ENCODE measurements at places on chromosomes 11 and 22.

DNA sequence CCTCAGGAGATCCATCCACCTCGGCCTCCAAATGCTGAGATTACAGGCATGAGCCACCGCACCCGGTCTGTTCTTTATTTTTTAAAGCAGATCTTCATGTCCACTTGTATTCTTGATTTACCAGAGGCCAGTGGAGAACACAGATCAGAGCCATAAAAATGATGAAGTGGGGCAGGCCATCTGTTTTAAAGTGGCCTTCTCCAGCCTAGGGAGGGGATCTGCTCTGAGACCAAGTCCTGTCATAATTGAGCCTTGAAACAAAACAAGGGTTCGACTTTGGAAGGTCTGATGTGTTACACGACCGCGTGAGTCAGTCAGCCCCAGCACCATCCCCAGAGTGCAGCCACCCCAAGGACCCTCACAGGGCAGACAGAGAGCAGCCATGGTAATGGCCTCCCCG, 27.5 kb downstream of the ABCC8 start:
- DNase-seq, result no peak

DNA sequence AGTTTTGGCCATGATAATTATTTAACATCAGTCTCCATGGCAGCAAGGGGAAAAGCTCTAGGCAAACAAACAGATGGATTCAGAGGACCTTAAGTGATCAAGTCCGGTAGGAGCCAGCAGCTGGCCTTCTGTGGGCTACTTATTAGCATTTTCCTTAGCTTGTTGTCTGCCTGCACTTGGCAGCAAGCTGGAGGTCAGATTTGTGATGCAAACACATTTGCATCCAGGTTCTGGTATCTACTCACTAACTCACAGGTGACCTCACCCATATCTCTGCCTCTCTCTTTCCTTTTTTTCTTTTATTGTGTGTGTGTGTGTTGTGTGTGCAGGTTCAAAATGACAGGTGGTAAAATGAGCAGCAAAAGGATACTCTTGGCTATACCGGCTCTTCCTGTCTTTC, 32.3 kb downstream of the ARHGAP42 start:
- DNase-seq, result peak; percentile 60

- no peak for DNase-seq
Measured at GRCh38 chr11:62752994-62753735, 795 bp downstream of the ZBTB3 start.

DNA sequence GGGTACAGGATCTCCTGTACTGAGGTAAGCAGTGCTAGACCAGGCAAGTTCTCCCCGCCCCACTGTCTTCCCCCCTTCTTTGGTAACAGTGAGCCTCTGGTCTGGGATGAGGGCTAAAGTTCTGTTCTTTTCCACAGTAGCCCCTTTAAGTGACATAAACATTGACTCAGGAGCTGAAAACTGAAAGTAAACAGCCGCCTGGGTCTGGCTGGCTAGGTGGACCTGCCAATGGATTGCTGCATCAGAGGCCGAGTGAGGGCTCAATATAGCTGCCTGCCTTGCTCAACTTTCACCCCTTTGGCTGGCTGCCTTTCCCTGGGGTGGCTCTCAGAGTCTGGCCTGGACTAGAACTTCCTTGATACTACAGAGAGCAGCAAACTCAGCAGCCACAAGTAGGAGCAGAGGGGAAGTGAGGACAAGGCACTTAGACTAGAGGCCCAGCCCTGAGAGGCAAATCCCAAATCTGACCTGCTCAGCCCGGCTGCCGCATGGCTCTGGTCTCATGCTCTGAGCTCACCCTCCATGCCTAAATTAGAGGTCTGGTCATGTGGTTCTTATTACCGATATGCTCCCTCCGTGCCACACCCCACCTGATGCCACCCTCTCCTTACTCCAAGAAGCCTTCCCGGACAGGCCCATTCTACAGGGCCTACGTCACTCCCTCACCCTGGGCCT, 9.6 kb upstream of the UCP3 start:
- peak; percentile 66 for DNase-seq

DNA sequence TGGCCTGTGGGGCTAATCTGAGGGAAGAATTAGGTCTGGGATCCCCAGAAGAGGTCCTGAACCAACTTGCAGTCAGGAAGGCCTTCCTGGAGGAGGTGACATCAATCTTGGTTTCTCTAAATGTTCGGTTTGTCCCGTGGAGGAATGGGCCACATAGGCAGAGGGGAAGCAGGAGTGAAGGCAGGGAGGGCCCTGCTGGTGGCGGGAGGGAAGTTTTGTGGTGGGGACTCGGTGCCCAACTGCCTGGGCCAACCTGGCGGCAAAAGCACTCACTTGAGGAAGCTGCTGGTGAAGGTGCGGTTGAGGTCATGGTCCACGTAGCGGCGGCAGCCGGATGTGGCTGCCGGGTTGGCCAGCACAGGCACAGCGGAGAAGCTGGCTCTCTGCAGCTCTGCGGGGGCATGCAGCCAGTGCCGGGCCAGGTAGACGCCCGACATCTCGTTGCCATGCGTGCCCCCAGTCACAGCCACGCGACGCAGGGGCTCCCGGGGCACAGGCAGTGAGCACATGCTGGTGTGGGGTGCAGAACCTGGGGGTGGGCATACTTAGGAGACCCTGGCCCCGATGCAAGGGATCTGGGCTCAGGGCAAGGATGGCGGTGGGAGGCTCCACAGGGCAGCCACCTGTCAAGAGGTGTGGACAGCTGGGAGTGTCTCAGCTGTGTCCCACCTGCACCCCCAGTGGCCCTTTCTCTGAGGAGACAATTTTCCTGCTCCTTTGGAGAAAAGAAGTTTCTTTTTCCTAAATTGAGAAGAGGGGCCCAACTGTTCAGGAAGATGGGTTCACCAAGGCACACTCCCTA, 3.8 kb downstream of the ACY3 start:
- DNase-seq, result no peak

DNA sequence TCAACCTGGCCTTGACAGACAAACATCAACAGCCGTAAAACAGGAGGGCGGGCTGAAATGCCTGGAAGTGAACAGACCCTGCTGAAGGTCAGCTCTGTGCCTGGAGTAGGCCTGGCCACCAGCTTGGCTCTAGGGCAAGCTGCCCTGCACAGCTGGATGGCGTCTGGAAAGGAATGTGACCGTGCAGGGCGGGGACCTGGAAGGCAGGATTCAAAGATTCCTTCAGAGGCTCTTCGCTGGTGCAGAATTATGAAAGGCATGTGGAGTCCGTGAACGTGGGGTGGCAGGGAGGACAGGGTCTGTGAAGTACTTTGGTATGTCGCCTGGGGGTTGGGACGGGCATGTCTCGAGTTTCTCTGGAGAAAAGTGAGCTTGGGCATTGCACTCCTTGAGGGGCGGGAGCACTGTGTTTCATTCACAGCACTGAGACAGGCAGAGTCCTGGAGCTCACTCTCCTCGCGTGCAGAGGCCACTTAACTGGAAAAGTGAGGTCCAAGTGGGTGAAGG, 1.5 kb downstream of the EHD1 start:
- peak; percentile 35 for DNase-seq

DNA sequence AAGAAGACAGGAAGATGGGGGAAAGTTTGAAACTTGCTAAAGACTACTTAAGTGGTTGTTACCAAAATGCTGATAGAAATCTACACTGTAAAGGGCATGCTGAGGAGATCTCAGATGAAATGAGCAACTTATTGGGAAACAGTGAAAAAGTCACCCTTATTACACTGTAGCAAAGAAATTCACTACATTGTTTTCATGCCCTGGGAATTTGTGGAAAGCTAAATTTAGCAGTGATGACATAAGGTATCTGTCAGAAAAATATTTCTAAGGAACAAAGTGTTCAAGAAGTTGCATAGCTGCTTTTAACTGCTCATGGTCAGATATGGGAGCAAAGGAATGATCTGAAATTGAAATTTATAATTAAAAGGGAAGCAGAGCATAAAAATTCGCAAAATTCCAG, 702.4 kb upstream of the LRRC4C start:
- no peak for DNase-seq

- no peak for DNase-seq
Measured at GRCh38 chr11:118820412-118821357, 29.7 kb upstream of the DDX6 start.

GRCh38 chr11:63491636-63492372, 837 bp upstream of the PLAAT5 start:
- no peak for DNase-seq

DNA sequence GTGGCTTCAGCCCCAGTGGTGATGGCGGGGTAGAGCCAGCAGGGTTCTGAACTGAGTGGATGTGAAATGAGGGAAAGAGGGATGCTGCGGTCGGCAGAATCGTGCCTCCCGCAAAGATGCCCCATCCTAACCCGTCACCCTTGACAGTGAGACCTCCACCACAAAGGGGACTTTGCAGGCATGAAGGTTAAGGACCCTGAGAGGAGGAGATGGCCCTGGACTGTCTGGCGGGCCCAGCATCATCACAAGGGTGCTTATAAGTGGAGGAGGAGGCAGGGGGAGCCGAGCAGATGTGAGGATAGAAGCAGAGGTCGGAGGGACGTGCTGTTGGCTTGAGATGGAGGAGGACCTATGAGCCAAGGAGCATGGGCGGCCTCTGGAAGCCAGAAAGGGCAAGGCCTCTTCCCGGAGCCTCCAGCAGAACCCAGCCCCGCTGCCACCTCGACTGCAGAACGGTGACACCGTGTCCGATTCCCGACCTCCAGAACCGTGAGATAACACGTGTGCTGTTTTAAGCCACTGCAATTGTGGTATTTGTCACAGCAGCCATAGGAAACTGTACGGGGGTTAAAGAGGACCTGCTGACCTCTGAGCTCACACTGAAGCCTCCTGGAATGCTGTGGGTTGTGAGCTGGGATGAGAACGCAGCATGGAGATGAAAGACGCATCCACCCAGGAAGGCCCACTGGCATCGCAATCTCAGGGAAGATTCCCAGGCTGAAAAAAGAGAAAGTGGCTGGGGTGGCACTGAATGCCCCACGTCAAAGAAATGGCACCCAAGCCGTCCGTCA, 10.9 kb downstream of the LINC01488 start:
- DNase-seq, result peak; percentile 20

GRCh38 chr22:19037282-19038163, 84.7 kb downstream of the DGCR2 start:
- no peak for DNase-seq

GRCh38 chr11:46246521-46246920, 30.9 kb upstream of the CREB3L1 start:
- DNase-seq, result no peak

GRCh38 chr22:41976961-41977566, 7.8 kb downstream of the SEPTIN3 start:
- no peak for DNase-seq

GRCh38 chr11:44303401-44303938, 6.5 kb downstream of the ALX4 start:
- DNase-seq, result no peak

DNA sequence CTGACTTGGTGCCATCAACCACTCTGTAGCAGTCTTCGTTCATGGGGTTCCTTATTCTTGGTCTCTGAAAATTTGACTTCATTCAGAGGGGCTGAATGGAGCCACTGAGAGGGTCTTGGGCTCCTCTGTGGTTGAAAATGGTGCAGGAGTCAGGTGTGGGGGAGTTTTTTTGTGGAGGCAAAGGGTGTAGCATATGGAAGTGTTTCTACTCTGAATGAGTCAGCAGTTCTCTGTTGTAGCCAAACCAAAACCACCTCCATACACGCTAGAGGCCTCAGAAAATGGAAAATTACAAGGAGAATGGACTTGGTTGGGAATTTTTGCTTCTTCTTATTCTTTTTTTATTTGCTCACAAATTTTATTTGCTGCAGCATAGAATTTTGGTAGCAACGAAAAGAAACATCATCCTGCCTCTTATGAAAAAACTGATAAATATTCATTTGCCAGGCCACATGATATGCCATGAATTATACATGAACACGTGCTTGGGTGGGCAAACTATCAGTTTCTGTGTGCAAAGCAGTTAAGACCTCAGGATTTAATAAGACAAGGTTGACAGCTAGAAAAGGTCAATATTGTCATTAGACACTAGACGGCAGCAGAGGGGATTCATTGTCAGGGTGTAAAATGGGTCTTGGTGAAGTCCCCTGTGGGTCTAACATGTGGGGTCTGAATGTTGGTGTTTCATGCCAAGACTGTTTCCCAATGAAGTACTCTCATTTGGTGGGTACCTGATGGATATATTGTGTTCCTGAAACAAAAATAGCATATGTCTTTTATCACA, 111.7 kb downstream of the MYO18B start:
- no peak for DNase-seq

DNA sequence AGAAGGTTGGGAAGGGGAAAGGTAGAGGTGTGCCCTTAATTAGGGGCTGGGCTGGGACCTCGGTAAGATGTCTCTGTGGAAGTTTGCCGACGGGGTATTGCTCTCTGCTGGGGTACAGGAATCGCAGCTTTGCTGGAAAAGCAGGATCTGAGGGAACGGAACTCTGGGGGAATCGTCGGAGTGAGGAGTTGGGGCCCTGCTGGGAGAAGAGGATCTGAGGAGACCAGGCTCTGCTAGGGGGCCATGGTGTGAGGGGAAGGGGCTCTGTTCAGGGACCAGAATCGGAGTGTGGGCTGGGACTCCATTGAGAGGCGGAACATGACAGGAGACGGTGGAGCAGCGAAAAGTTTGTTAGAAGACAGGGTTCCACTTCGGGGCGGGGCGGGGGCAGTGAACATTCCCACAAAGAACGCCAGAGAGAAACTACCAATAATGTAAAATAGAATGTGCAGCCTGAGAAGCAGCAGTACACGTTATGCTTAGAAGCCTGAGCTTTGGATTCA, 456 bp downstream of the AAMDC start:
- DNase-seq, result peak; percentile 28

GRCh38 chr22:25232301-25232700, 12.9 kb downstream of the CRYBB2 start:
- DNase-seq, result no peak

DNA sequence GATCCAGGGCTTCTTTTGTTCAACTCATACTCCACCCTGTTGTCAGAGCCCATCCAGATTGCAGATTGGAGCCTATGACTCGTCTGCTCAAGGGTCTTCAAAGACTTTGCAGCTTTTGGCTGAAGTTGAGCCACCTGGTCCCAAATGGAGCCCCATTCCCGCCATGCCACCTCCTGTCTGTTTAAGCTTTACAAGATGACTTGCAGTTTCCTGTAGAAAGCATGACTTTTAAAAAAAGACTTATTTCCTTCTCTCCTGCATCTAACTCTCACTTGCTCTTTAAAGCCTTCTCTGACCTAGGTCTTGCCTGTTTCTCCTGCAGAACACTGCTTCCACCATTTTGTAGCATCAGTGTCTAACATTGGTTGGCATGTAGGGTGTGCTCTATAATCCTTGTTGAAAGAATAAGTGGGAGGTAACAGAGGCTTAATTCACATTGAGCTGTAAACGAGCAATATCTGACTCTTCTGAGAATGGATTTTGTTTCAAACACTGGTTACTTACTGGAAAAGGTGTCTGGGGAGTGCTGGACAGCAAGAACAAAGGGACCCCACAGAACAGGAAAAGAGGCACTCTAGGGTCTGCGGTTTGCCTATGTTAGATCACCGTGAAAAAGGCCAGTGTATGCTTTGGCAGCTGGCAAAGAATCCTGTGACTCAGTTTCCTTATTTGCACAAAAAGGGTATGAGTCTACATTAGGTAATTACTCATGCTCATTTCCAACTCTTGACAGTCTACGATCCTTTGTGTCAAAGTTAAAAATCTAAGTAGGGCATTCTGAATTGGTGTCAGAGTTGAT, 30.3 kb downstream of the NF2 start:
- DNase-seq, result peak; percentile 55

Measured in lung microvascular endothelial cell (primary cell).